KBM-7 (cell line): ENCODE measurements at places on chromosomes 12 and 14.

DNA sequence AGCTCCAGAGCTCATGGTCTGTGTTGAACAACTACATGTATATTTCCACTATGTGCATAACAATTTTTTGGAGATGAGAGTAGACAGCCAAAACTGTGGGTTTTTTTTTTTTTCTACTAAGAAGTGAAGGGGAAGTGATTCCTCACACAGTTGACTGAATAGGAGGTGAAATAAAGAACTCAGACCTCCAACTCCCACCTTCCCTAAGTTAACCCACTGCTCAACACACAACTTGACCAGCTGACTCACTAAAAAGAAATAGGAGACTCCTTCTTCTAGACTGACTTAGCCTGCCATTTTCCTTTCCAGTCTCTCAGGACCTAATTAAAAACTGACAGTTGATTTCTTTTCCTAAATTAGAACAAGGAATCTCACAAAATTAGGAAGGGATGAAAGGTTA is 1.7 kb downstream of the M6PR start:
- peak; percentile 66 for DNase-seq

- no peak for DNase-seq
Measured at GRCh38 chr12:124626971-124627411, 59.6 kb upstream of the NCOR2 start.

DNA sequence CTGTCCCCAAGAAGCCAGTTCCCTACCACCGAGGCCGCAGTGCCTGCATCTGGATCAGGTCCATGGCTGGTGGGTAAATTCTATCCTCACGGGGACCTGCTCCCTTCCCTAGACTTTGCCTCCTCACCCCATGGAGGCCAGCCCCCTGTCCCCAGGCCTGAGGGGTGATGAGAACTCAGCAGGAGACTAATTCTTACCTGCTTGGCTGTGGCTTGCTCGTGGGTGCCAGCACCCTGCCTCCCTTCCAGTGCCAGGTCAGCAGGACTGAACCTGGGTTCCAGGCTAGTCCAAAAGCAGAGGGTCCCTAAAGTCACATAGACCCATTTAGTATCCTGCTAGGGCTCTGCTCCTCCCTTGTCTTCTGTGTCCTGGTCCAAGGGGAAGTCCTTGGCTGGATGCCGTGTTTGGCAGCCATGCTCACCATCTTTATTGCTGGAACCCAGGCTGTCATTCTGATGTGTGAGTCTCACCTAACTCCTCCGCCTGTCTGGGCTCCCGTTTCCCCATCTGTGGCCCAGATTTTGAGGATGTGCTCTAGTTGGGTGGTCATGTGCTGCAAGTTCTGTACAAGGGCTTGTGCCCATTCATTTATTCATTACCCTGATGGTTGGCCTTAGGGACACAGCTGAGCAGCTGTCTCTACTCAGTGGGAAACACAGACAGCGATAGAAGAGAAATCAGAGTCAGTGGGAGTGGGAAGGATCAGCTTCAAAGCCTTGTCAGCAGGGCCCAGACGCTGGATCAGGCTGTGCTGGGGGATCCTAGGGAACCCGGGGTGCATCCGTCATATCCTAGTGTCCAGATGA is 949 bp downstream of the PLBD2 start:
- no peak for DNase-seq

GRCh38 chr12:51941011-51941581 is 10.4 kb upstream of the ACVR1B start:
- no peak for DNase-seq

GRCh38 chr12:30989754-30990153 is 63.2 kb downstream of the TSPAN11 start:
- DNase-seq: peak; percentile 36

GRCh38 chr12:116401565-116401964 is 124.1 kb upstream of the MED13L start:
- DNase-seq: no peak

DNA sequence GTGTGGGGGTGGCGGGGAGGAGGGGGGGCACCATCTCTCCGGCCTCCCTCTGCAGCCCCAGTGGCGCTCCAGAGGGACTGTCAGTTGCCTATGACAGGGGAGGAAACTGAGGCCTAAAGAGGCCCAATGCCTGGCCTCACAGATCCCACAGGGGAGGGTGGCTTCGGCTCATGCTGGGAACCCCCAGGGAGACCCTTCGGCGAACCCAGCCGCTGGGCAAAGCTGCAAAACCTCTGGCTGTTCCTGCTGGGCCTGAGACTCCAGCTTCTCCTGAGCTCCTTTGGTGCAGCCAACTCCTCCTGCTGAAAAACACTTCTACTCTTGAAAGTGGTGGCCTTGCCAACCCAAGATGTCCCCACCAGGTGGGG is 170.1 kb upstream of the RTL1 start:
- DNase-seq: no peak

- DNase-seq: peak; percentile 81
Measured at GRCh38 chr12:131896080-131896810, 1.8 kb downstream of the ULK1 start.

DNA sequence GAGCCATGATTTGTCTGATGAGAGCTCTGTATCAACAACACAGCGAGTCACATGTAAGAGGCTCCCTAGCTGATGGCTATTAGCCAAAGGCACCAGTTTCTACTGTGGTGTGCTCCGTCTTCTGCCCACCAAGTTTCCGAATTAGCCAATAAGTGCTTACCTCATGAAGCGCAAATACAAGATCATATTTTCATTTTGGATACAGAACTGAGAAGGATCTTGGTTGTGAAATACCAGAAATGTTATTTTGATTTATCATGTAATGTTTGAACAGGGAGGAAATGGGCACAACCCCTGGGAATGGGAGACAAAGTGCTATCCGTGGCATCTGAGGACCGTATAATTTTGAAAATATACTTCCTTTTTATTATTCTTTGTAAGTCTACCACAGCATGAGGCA is 234.3 kb downstream of the DACT1 start:
- no peak for DNase-seq

GRCh38 chr14:70094631-70095030 is 94.1 kb downstream of the SLC8A3 start:
- DNase-seq: no peak

GRCh38 chr14:62528296-62528695 is 517.0 kb downstream of the KCNH5 start:
- DNase-seq: no peak

DNA sequence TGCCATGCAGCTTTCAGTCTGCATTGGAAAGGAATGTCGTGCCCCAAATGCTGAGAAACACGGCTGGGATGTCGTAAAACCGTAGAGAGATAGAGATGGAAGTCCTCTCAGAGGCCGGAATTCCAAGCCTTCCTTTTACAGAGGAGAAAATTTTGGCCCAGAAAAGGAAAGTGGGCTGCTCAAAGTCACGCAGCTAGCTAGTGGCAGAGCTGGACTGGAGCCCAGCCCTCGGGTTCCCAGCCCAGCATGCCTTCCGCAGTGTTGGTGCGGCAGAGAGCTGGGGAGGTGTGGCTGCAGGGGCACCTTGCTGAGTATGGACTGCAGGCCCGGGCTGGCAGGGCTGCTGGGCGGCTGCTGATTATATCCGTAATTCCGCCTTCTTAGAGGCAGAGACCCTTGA is 50.3 kb downstream of the KCNA1 start:
- no peak for DNase-seq

- DNase-seq: peak; percentile 30
Measured at GRCh38 chr12:121061831-121062230, 22.8 kb upstream of the OASL start.

- peak; percentile 36 for DNase-seq
Measured at GRCh38 chr14:21257394-21257909, 11.8 kb downstream of the HNRNPC start.

DNA sequence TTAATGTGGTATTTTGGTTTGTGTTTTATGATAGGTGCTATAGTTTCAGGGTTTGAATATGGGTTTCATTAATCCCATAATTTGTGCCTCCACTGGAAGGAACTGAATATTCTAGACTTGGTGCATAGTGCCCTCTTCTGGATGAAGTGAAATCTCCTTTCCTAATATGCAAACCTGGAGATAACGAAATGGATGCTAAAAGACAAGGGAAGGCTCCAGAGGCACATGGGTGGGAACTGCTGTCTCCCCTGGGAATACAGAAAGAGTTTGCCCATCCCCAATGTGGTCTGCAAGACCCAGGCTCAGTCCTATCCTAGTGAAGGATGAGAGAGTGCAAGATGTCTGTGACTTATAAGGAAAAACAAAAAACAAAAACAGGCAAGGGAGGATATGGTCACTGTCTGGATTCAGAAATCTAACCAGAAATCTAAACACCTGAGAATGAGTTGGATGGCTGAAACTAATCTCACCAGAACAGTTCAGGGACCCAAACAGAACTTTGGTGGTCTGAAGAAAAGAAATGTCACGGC is 142.3 kb upstream of the TMPO start:
- peak; percentile 77 for DNase-seq

DNA sequence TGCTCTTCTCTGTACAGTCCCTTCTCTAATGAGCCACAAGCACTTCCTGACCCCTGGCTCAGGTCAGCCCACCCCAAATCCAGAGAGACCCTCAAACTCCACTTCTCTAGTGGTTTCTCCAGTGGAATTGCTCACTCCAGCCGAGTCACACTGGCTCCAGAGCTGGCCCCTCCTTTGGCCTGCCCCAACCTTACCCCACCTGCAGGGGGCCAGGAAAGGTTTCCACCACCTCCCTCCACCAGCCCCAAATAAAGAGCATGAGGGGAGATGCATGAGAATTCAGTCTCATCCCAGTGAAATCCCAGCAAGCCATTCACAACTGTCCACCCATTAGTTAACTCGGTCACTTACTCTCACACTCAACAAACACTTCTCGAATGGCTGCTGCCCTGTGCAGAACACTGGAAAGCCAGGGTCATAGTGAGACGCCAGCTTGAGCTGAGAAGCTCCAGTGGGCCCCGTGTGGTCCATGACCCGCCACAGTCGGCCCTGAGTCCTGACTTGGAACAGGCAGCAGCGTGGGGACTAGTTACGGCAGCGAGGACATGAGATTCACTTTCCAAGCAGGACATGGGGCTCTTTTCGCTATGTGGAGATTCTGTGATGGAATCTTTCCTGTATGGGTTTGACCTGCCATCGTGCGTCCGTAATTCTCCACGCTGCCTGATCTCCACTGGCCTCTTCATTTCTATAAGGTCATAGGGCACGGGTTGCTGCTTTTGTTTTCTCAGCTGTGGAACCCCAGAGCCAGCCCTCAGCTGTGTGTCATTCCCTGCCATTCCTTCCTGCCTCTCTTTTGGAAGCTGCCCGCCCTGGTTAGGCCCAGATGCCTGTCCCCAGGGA is 44.2 kb downstream of the SLC6A12 start:
- DNase-seq: no peak

DNA sequence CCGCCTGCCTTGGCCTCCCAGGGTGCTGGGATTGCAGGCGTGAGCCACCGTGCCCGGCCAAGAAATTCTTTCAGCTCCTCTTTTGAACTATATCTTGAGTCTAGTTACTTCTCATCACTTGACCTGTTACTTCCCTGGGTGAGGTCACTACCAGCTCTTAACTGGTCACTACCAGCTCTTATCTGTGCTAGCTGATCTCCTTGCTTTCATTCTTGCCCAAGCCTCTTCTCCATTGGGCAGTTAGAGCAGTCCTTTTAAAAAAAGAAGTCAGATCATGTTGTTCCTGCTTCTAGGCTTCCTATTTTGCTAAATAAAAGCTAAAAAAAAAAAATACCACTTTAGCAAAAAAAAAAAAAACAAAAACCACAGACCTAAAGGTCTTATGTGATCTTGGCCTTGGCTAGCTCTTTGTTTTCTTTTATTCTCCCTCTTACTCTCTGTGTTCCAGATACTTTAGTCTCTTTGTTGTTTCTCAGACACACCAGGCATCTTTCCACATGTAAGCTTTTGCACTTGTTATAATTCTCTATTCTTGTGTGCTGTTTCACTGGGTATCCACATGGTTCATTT is 63.5 kb downstream of the RAD51B start:
- no peak for DNase-seq

GRCh38 chr14:21999402-21999801 is 325.8 kb upstream of the OR4E1 start:
- DNase-seq: no peak

GRCh38 chr12:63963868-63964267 is 119.4 kb downstream of the SRGAP1 start:
- DNase-seq: no peak

- no peak for DNase-seq
Measured at GRCh38 chr12:96186607-96187301, 7.4 kb upstream of the ELK3 start.

DNA sequence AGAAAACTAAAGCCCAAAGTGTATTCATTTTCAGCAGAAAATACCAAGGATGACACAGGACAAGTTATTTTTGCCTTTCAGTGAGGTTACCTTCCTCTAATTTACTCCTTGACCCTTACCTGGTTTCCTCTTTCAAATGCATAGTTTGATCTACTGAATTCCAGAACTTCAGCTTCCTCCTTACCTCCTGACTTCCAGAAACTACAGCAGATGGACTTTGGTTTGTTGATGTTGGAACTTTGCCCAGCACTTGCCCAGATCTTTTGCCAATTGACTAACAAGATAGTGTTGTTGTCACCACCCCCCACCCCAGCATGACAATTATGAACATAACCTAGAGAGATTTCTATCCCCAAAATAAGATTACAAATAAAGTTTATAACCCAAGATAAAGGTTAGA is 63.2 kb downstream of the NAV3 start:
- no peak for DNase-seq

GRCh38 chr12:123998344-123998990 is 25.5 kb downstream of the ZNF664 start:
- no peak for DNase-seq

- no peak for DNase-seq
Measured at GRCh38 chr12:88723219-88723618, 142.9 kb upstream of the KITLG start.

- no peak for DNase-seq
Measured at GRCh38 chr14:55457496-55457895, 17.1 kb upstream of the TBPL2 start.

- DNase-seq: peak; percentile 30
Measured at GRCh38 chr14:101005447-101005846, 101.9 kb upstream of the RTL1 start.

GRCh38 chr12:96441816-96442215 is 41.6 kb upstream of the CDK17 start:
- DNase-seq: no peak

GRCh38 chr12:74906224-74906623 is 303.4 kb downstream of the KCNC2 start:
- no peak for DNase-seq

DNA sequence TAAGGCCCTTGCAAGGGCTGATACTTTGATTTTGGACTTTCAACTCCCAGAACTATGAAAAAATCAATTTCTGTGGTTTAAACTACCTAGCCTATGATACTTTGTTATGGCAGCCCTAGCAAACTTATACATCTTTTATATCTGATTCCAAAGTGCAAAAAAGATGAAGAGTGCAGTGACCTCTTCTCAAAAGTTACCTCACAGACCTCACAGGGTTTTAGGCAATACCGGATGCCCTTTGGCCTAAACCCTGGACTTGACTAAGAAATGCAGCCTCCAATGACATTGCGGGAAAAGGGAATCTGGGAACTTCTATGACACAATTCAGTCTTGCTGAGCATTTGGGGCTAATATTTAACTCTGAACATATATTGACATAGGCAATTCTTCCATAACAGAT is 63.3 kb downstream of the IGF1 start:
- DNase-seq: no peak

DNA sequence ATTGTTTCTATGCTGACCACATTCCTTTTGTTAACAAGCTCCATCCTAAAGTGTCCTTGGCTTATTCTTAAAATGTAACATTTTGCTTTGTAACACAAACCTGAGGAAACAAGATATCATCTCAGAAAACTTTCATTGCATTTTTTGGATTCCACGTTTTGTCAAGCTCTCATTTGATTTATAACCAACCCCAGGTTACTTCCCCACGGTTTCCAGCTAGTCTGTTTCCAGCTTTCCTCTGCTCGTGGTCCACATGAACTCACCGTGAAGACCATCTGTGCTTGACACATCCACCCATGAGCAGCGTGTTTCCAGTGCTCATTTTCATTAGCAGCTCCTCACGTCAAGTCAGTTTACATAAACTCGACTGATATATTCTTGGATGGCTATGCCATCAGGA is 6.4 kb upstream of the NKX2-8 start:
- no peak for DNase-seq
